ENCODE measurements at places on chromosomes 6 and 20.

GRCh38 chr20:44442298-44443070 lies 33.2 kb upstream of the TTPAL start:
- DNase-seq, result peak; percentile 10

- no peak for DNase-seq
Observed at GRCh38 chr6:47363736-47364135, 54.0 kb upstream of the TNFRSF21 start.

DNA sequence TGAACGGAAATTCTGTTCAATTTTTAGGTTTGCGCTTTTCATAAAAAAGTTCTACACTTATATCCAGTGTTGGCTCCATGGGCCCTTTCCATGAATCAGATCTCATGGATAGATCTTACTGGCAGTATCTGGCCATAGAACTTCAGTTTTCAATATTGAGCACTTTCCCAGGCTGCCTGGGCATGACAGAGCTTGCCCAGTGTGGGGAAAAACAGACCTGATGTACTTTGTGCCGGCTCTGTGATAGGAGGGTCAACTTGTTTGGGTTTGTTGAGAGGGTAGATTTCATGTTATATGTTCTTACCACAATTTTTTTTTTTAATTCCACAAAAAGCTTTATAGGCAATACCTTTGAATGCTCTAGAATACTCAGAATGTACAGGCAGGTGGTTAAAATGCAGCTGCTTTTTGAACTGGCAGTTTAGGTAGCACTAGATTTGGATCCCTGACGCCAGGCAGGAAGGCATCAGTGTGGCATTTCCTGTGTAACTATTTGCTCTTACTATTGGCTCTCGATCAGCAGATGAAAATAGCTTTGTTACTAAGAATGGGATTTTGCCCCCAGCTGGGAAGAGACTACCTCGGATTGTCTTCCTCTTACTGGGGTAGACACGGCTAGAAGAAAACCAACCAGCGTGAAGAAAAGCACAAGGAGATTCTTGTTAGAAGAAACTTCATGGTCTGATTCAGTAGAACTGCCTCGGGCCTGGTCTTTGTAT lies 404.9 kb upstream of the SOX4 start:
- no peak for DNase-seq

GRCh38 chr6:112634376-112634775 lies 287.2 kb downstream of the RFPL4B start:
- no peak for DNase-seq

- no peak for DNase-seq
Observed at GRCh38 chr6:106372838-106373501, 12.5 kb downstream of the CRYBG1 start.

GRCh38 chr6:89360415-89360999 lies 8.0 kb upstream of the UBE2J1 start:
- peak; percentile 81 for DNase-seq

- DNase-seq, result no peak
Observed at GRCh38 chr6:64006246-64006645, 370.6 kb downstream of the PHF3 start.

GRCh38 chr6:17281497-17282481 lies 628 bp downstream of the RBM24 start:
- peak; percentile 1 for DNase-seq

GRCh38 chr6:14100138-14100537 lies 17.4 kb upstream of the CD83 start:
- peak; percentile 84 for DNase-seq

DNA sequence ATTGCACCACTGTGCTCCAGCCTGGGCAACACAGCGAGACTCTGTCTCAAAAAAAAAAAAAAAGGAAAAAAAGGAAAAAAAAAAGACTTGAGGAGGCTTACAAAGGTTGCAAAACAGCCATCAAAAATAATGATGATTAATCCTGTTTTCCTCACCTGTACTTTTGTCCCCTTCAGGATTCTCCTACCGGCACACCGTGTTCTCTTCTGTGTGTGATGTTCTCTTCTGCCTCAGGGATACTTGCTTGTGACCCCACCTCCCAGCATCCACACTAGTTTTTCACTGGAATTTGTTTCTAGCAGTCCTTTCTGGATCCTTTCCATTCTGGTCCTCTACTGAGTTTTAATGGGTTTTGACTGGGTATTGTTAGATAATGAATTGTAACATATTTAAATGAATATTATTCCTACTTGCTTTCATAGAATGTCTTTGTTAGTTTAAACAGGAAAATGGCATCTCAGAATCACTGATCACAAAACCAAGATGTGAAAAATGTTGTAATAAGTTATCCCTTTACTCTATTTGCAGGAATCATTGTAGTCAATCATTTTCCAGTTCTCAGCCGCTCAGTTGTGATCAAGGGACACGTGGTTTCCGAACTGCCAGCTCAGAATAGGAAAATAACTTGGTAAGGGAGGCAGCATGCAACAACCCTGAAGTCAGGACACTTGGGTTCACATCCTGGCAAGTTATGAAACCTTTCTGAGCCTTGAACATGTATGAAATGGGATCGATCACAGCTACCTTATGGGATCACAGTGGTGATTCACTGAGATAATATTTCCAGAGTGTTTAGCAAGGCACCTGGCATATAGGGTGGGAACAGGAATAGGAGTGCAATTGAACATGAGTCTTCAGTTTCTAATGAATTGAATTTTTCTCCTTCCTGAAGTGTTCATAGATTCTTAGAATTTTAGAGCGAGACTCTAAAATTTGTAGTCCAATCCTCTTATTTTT lies 8.5 kb downstream of the C6orf89 start:
- no peak for DNase-seq

DNA sequence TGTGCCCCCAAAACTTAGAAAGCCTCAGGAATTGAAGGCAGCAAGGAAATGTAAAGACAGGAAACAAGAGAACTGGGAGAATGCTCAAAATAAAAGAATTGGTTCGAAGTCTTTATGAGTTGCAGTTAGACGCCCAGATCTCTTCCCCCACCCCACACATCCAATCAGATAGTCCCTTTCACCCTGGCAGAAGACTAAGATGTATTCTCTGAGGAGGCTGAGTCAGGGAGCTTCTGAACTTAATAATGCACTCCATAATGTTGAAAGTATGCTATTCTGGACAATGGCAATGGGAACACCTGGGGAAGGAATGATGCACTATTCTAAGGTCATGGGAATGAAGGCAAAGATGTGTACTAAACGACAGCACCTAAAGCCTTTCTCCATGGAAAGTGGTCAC lies 173.6 kb downstream of the MTFR2 start:
- no peak for DNase-seq

GRCh38 chr6:140355476-140355875 lies 981.0 kb upstream of the CITED2 start:
- no peak for DNase-seq

- no peak for DNase-seq
Observed at GRCh38 chr6:74000666-74001490, 304.9 kb downstream of the CD109 start.

GRCh38 chr6:37021356-37022129 lies 16.1 kb downstream of the FGD2 start:
- DNase-seq, result no peak
